T-helper 22 cell (primary cell): ENCODE measurements at places on chromosomes 4 and X.

- no peak for DNase-seq
Observed at GRCh38 chr4:90184560-90184959, 57.4 kb downstream of the CCSER1 start.

- no peak for DNase-seq
Observed at GRCh38 chr4:71275570-71275969, 63.2 kb upstream of the SLC4A4 start.

- DNase-seq, result no peak
Observed at GRCh38 chr4:55121246-55121645, 4.1 kb downstream of the KDR start.

- DNase-seq, result no peak
Observed at GRCh38 chrX:20144491-20144890, 2.9 kb upstream of the EIF1AX start.

DNA sequence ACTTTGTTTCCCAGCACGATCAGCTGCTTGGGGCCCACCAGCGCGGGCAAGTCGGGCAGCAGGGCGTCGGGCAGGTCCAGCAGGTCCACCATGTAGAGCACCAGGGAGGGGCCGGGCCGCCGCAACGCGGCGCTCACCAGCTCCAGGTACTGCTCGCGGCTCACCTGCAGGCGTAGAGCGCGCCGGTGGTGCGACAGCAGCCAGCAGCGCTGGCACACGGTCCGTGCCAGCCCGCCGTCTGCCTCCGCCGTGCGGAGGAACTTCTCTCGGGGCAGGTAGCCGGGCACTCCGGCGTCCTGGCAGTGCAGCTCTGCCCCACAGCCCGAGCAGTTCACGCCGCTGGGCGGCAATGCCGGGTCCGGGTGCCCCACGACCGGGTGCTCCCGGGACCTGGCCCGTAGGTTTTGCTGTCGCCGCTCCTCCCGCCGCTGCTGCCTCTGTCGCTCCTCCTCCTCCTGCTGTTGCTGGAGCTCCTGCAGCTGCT lies 527 bp downstream of the NOA1 start:
- DNase-seq, result peak; percentile 19

DNA sequence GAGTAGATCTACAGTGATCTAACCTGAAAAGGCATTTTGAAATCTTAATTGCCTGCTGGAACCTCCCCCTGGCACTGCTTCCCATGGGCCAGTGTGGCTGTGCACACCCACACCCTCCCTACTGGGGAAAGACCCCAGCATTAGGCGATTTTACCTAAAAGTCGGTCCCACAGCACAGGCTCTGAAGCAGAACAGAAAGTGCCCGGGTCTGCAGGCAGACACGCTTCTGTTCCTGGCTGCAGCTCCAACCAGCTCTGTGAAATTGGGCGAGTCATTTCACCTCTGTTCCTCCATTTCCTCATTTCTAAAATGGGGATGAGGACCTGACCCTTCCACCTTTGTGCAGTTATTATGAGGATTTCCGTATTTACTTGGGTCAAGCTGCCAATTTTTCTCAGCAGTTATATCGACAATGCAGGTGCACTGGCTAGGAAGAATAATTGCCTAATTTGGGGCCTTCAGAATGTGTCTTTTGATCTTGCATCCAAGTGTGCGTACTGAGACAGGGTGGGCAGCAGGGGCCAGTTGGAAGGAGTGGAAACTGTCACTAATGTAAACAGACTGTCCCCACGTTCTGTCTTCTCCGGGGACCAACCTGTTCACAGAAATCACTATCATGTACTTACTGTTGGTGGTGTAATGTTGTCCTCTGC lies 7.1 kb downstream of the KLF3 start:
- no peak for DNase-seq

- DNase-seq, result no peak
Observed at GRCh38 chr4:86118711-86119110, 241.1 kb downstream of the MAPK10 start.

DNA sequence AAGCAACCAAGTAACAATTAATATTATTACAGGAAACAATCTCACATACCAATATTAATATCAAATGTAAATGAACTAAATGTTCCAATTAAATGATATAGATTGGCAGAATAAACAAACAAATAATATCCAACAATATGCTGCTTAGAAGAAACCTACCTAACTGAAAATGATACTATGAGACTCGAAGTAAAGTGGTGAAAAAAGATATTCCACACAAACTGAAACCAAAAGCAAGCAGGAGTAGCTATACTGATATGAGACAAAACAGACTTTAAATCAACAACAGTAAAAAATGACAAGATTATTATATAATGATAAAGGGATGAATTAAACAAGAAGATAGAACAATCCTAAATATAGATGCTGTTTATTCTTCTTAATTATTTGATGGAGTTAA lies 140.1 kb downstream of the SPANXN4 start:
- no peak for DNase-seq

DNA sequence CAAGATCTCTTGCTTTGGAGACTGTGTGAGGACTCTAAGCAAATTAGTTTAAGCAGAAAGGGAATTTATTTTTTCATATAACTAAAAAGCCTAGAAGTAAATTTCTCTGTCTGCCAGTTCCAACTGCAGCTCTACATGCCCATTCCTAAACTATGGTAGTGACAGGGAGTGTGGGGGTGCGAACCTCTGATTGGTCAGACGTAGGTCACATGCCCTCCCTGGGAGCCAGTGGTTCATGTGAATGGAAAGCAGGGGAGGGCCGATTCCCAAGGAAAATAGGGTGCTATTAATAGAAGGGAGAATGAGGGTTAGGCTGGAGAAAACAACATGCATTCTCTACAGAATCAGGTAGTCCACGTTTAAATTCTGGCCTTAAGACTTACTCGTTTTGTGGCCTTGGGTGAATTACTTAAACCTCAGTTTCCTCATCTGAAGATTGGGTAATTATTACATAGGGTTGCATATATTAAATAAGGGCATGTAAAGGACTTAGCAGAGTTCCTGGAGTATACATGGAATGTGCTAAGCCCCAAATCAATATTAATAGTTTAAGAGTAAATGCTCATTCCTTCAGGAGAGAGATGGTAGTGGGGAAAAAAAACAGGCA lies 7.2 kb downstream of the RAB33B start:
- DNase-seq, result no peak

GRCh38 chrX:48806081-48806480 lies 4.2 kb downstream of the HDAC6 start:
- no peak for DNase-seq

DNA sequence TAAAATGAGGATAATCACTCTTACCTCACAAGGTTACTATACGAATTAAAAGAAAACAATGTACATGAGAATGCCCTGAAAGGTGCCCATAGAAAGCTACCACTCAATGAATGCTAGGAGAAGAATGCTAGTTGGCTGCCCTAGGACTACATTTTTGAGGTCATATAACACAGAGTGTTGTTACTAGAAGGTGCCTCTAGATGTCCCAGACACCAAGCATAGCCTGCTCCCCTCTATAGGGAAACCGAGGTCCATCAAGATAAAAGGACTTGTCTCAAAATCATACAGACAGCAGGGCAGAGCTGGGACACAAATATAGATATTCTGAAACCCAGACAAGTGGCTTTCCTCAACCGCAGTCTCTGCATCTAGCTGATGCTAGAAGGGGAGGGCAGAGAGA lies 147.0 kb upstream of the ARHGEF9 start:
- DNase-seq, result no peak

GRCh38 chr4:79253924-79254323 lies 71.9 kb downstream of the NAA11 start:
- DNase-seq, result no peak

DNA sequence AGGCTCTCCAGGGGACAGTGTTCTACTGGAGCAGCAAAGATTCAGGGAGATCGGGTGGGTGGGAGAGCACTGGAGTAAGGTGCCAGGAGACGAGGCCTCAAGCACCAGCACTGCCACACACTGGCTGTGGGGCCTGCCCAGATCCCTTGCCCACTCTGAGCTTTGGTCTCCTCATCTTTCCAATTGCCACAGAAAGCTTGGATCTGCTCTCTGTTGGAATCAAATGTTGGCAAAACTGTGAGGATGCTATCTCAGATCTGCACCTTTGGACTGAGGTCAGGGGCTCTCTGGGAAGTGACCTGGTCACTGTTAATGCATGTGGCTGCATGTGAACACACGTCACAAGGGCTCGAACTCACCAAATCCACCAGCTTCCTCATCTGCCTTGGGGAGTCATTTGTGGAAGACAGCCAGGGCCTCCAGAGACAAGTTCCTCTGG lies 1.3 kb downstream of the RIPPLY1 start:
- DNase-seq, result no peak

DNA sequence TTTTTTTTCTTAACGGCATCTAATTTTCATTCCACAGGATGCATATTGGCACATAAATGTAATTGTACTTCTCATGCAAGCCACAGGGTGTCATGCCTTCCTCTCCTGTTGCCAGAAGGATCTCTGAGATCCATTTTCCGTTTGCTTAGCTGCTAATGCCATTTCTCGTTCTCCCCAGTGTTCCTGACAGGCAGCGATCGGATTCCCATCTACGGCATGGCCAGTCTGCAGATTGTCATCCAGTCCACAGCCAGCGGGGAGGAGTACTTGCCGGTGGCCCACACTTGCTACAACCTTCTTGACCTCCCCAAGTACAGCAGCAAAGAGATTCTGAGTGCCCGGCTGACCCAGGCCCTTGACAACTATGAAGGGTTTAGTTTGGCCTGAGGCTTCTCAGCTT lies 8.9 kb upstream of the NAP1L5 start:
- DNase-seq, result no peak

DNA sequence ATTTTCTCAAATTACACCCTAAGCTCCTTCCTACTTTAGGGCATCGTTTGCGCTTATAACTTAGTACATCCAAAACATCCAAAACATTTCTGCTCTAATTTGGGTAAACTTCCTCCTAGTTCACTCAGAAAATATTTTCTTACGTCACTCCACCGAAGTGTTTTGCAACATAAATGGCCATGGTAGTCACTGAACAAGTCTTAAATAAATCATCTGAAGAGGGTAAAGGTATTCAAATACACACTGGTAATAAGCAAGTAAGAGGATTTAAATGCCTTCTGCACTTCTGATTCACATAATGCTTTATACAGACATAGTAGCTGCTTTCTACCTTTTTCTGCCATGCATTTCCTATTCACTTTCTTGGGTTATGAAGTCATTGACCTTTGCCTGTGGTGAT lies 991.9 kb downstream of the NLGN4X start:
- no peak for DNase-seq

DNA sequence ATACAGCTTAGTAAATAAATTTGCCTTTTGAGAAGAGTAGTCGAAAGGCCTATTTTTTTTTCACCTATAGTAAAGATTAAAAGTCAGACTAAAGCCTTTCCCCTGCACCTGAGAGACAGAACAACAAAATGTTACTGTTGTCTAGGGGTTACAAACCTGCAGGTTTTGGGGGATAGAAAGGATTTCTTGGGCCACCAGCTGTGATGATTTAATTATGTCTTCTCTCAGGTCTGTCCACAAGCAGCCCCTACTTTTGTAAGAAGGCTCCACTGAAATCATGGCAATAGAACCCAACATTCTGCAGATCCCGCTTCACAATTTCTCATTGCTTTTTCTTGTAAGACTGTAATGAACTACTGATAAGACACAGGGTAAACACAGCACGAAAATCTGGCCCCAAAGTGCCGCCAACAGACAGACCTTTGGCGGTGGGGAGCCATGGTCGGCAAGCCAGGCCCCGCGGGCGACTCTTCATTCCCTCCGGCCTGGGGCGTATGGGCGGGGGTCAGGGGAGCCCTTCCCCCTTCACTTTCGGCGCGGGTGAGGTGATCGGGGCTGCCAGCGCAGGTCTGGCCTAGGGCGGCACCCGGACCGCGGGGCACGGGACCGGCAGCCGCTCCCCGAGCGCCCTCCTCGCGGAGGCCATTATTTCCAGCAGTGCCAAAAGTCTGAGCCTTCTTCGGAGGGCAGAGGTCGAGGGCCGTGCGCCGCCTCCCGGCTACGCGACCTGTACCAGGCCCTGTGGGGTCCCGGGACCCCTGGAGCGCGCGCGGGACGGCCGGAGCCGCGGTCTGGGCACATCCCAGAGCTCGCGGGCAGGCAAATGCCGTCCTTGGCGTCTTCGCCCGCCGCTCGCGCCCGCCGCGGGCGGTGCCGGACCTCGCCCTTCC lies 812 bp upstream of the KDM6A start:
- DNase-seq, result no peak

GRCh38 chr4:55879224-55879623 lies 25.8 kb downstream of the EXOC1 start:
- DNase-seq, result no peak
